HTR-8/SVneo (cell line): ENCODE measurements at places on chromosomes 12 and 14.

- DNase-seq, result no peak
Measured at GRCh38 chr14:96274122-96274521, 18.1 kb downstream of the BDKRB1 start.

GRCh38 chr12:94244165-94245133 lies 96.1 kb downstream of the PLXNC1 start:
- no peak for DNase-seq

- no peak for DNase-seq
Measured at GRCh38 chr12:84910549-84911241, 1.9 kb downstream of the SLC6A15 start.

- no peak for DNase-seq
Measured at GRCh38 chr14:29843981-29844380, 83.7 kb downstream of the PRKD1 start.

DNA sequence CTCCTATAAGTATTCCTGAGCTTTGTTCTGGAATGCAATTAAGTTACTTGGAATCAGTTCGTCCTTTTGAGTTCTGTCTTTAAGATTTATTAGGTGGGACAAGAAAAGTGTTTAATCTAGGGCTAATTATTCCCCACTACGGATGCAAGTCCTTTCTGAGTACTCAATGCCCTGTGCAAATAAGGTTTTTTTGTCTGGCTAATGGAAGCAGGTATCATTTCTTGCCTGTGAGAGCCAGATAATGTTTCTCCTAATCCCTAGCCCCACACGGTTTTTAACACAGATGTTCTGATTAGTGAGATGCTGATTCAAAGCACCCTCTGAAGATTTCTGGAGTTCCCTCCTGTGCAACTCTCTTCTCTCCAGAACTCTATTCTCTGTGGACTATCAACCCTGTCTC lies 296.6 kb upstream of the PRICKLE1 start:
- no peak for DNase-seq

DNA sequence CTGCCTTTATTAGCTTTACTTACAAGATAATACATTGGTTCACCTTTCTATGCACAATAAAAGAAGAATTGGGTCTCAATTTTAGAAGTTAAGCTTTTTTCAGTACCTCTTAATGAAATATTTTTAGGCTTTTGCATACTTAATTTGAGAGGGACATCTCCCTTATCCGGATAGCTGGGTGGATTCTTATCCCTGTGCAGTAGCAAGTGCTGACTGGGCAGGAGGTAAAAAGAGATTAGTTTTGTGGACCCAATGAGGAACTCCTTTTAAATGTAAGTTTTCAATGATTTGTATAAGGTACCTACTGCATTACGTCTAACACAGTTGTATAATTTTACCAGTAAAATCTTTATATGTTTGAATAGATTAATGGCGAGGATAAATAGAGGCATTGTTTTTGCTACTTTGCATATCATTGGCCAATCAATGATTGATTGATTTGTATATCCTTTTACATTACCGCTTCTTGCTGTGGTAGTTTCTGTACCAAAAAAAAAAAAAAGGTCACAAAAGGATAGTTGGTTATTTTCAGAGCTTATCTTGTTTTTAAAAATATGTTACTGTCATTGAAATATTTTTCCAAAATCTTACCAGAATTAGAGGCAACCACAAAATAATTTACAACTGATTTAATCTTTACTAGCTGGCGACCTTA lies 2.2 kb downstream of the CPSF6 start:
- DNase-seq, result no peak

DNA sequence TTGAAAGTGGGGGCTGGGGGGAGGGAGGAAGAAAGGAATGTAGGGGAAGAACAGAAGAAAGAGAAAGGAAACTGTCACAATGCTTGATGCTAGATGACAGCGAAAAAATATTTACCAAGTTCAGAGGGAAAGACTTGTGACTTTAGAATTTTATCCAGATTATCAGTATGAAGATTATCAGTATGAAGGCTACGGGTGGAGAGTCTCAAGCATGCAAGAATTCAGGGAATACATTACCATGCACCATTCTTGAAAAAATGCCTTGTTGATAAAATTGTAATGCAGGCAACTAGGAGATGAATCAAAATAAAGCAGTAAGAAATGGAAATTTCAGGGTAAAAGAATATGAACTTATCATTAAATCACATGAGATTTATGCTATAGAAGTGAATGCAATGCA lies 376.8 kb downstream of the PCNX1 start:
- no peak for DNase-seq

DNA sequence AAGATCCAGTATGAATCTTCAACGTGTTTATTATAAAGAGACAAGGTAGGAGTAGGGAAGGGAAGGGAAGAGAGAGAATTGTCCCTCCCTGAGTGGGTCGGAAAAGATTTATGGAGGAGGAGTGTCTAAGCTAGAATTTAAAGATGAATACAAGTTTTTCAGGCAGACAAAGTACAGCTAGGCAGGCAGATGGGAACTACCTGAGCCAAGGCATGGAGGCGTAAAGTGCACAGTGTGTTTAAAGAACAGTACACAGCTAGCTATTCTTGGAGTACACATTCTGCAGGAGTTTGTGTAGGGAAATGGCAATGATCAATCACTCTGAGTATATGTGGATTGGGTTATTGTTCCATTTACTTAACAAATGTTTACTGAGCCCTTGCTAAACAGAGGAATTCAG lies 20.1 kb downstream of the PLEKHG7 start:
- DNase-seq, result no peak

DNA sequence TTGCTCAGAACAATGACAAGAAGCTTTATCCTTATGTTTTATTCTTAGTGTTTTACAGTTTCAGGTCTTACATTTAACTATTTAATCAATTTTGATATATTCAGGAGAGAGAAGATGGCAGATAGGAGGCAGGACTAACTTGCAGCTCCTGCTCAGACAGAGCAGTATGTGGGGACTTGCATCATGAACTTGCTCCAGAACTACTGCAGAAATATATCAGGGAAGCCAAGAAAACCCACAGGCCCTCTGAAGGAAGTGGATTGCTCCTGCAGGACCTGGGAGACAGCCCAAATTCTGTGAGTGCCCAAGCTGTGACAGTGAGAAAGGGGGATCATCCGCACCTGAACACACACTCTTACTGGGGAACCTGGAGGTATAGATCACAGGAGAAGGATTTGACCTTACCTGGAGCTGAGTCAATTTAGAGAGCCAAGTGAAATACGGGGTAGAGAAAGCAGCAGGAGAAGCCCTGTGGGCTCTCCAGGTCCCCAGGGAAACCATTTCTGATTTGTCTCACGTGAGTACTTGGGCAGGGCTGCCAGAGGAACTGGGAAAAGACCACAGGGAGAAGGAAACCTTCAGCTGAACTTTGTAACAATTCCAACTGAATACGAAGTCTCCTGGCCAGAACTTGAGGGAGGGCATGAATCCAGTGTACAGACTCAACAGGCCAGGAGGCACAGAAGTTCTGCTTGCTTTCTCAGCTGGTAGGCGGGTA lies 28.9 kb upstream of the TSPAN8 start:
- no peak for DNase-seq

- DNase-seq, result no peak
Measured at GRCh38 chr14:101357559-101358319, 203.6 kb upstream of the DIO3 start.

DNA sequence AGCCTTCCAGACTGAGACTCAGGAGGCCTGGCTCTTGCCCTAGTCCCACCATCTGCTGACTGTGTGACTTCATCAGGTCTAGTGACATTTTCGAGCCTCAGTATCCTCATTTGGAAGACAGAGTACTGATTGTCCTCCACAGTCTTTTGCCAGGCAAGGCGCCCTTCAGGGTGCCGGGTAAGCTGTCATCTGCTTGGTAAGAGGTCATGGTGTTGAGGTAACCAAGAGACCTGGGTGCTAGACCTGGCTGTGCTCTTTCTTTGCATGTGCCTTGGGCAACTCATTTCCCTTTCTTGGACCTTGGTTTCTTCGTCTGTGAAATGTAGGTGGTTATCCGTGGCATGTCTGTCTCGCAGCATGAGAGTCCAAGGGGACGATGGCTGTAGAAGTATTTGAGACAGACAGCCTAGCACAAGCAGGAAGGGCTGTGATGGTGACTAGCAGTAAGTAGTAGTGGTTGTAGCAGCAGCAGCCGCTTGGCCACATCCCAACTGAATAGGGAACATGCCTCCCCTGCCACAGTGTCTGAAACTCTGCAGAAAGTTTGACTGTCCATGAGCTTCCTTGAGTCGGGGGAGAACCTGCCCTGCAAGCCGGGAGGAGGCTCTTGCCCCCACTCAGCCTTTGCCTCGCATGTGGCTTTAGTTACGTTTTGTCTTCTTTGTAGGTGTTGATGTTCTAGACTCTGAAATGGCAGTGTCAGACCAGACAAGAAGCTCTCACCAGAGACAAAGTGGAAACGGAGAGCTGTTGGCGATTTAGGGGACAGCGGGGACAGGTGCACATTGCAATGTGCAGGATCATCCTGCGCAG lies 40.3 kb downstream of the EVL start:
- DNase-seq, result no peak

GRCh38 chr14:29030970-29031369 lies 264.4 kb downstream of the FOXG1 start:
- no peak for DNase-seq

- DNase-seq, result no peak
Measured at GRCh38 chr14:68879841-68880575, 87.1 kb upstream of the ZFP36L1 start.

DNA sequence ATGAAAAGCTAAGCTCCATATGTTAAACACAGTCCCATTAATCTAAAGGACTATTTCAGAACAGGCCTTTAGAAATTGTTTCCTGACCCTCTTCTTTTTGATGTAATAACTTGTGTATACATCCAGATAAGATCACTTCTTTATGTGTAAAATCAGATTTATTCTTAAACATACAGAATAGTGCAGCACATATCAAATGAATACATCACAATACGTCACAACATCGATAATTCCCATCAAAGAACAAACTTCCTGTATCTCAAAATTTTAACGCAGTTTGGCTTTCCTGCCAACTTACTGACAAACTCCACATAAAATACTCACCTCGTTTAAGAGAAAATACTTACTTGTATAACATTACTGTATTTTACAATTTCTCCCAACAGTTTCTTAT lies 108.7 kb downstream of the ITPR2 start:
- DNase-seq, result no peak

GRCh38 chr12:127857661-127858060 lies 409.3 kb upstream of the TMEM132C start:
- no peak for DNase-seq

DNA sequence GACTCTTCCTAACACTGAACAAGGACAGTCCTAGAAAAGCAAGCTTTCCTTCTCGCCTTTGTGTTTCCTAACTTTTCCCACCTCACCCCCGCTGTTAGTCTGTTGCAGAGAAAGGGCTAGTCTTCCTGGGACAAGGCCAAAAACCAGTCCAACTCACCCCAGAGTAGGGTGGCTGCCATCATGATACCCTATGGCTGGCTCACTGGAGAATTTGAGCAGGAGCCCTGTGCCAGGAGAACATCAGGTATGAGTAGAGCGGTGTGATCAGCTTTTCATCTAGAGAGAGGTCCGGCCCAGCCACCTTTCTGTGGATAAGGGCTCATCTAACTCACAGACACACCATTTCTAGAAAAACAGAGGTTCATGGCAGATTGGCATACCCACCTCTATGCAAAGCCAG lies 16.7 kb upstream of the ZFP36L1 start:
- no peak for DNase-seq

DNA sequence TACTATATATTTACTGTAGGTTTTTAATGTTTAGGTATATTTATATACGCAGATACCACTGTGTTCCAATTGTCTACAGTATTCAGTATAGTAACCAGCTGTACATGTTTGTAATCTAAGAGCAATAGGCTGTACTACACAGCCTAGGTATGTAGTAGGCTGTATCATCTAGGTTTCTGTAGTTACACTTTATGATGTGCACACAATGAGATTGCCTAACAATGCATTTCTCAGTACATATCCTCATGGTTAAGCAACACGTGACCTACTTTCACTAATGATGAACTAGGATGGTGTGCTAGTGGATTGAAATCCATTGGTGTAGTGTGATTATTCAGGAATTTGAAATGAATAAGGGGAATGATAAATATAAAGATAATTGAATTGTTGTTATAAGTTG lies 77.7 kb downstream of the ETNK1 start:
- DNase-seq, result no peak
